GM12878 (cell line): ENCODE measurements at places on chromosomes 2 and 18.

DNA sequence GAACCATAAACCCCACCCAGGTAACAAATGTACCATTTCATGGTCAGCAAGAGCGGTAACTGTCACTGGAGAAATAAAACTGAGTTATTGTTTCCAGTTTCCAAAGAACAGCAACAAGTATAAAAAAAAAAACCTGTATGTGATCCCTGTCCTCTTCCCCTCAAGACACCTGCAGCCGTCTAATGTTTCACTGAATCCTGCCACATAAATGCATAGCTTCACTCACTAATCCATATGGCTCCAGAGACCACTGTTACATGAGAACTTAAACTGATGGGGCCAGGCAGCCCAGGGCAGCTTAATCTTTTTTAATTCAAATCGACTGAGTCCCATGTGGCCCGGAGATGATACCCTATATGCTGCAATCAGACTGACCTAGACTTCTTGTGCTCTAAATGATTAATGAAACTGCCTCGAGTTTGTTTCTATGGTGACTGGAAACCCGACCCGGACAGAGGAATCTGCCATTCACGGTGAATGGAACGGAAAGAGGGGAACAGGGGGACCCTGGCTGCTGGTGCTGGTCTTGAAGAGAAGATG is 60.9 kb upstream of the SIX2 start:
- no peak for DNase-seq

DNA sequence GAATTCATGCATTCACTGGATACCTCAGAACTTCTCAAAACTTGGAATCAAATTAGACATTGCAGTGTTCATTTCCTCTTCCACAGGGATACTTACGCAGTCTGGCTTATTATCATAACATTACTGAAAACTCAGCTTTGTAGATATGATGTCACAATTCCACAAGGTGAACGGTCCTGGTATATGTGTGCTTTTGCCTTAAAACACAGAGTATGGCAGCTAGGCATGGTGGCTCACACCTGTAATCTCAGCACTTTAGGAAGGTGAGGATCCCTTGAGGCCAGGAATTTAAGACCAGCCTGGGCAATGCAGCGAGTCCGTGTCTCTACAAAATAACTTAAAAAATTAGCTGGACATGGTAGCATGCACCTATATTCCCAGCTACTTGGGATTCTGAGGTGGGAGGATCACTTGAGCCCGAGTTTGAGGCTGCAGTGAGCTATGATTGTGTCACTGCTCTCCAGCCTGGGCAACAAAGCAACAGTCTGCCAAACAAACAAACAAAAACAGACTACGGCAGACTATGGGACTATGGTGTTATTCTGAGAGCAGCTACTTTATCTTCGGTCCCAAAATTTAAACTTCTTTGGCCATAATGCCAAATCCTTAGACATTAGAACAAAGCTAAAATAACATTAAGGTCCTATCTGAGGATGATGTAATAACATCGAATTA is 1191.9 kb upstream of the SLC39A10 start:
- no peak for DNase-seq

DNA sequence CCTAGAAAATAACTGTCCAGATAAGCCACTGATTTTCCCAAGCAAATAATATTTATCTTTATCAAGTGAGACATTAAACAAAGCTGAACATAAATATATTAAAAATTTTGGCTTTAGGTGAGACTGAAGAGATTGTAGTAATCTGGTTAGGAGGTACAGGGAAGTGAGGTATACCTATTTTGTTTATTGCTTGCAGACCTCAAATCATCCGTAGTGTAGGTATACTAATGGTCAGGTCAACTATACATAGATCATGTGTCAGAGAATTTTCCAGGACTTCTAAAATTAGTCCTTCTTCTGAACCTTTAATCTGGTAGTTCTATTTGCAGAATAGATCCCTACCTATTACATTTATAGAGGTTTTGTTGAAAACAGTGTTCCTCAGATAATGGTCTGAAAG is 41.5 kb downstream of the SP140 start:
- DNase-seq: no peak

GRCh38 chr2:174535757-174536703 is 49.2 kb upstream of the GPR155 start:
- DNase-seq: no peak

- DNase-seq: no peak
Measured at GRCh38 chr2:60499651-60500265, 53.7 kb downstream of the BCL11A start.

- DNase-seq: no peak
Measured at GRCh38 chr2:190846746-190847145, 33.9 kb upstream of the GLS start.

DNA sequence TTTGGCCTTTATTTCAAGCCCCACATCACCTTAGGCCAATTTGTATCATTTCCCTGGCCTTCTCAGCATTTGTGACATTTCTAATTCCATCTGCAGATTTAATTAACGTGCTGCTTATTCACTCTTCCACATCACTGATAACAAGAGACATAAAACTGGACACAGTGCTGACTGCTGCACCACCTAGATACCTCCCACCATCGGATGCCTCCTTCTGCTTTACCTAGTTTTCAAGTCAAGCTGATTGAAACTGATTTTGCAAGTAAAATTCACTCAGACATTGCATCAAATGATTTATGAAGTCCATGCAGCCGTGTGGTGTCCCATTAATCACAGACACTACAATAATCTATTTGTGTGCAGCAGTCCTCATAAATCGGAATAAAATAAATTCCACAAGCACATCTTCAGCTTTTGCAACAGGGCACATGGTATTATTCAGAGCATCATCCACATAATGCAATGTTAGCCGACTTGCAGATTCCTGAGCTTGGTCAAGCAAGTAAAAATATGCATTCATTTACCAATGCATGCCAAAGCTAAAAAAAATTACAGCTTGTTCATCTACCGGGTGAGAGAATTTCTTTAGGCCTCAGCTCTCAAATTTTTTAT is 15.9 kb upstream of the CRIM1 start:
- DNase-seq: no peak

GRCh38 chr18:63264871-63265270 is 54.7 kb downstream of the BCL2 start:
- no peak for DNase-seq

DNA sequence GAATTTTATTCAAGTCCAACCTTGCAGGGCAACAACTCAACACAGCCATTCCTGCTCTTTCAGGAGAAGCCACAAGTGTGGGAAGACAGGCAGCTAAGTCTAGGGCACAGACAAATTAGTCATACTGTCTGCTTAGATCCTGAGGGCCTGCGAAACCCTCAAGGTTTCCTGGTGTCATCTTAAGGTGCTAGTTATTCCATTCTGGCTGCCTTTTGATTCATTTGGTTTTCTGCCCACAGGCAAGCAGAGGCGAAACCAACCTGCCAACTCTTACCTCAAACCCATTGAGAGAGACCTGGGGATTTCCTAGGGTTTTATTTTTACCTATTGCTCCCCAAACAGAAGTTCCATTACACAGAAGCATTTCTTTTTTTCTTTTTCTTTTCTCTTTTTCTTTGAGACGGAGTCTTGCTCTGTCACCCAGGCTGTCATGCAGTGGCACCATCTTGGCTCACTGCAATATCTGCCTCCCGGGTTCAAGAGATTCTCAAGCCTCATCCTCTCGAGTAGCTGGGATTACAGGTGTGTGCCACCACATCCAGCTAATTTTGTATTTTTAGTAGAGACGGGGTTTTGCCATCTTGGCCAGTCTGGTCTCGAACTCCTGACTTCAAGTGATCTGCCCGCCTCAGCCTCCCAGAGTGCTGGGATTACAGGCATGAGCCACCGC is 23.7 kb upstream of the SCYGR1 start:
- DNase-seq: peak; percentile 94

- no peak for DNase-seq
Measured at GRCh38 chr2:121071034-121071504, 213.9 kb downstream of the TFCP2L1 start.

GRCh38 chr2:231925303-231926179 is 655 bp downstream of the NPPC start:
- DNase-seq: no peak

- DNase-seq: no peak
Measured at GRCh38 chr18:3623769-3624545, 174.0 kb downstream of the TGIF1 start.

DNA sequence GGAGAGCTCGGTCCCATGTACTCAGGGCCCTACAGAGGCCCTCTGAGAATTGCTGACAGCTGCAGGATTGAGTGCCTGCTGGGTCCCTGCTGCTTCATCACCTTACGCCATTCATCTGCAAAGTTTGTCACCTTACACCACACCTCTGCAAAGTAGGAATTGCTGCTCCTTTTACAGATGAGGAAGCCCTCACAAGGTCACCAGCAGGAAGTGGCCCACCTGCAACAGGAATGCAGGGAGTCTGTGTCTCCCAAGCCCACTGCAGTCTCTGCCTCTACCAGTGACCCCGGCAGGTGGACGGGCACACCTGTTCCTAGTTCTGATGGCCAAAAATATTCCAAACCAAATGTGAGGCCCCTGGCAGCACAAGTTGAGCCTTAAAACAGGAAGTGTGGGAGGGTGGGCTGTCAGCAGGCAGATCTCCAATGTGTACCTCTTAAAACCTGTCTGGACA is 441.4 kb downstream of the NBAS start:
- DNase-seq: no peak

DNA sequence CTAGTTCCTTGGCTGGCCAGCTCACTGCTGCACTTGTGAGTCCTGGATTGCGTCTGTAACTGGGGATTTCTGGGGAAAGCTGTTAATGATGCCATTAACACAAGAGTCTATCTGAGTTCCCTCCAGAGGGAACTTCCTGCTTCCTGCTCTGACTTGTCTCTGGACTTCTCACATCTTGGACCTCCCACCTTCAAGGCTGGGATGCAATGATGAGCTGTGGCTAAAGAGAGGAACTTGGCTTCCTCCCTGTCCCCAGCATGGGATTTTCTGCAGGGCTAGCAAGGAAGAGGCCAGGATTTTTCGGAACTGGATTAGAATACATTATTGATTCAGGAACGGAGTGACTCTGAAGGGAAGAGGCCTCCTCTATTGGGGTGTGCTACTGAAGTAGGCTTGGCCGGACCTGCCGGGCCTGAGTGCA is 155.5 kb downstream of the CLIP4 start:
- no peak for DNase-seq

DNA sequence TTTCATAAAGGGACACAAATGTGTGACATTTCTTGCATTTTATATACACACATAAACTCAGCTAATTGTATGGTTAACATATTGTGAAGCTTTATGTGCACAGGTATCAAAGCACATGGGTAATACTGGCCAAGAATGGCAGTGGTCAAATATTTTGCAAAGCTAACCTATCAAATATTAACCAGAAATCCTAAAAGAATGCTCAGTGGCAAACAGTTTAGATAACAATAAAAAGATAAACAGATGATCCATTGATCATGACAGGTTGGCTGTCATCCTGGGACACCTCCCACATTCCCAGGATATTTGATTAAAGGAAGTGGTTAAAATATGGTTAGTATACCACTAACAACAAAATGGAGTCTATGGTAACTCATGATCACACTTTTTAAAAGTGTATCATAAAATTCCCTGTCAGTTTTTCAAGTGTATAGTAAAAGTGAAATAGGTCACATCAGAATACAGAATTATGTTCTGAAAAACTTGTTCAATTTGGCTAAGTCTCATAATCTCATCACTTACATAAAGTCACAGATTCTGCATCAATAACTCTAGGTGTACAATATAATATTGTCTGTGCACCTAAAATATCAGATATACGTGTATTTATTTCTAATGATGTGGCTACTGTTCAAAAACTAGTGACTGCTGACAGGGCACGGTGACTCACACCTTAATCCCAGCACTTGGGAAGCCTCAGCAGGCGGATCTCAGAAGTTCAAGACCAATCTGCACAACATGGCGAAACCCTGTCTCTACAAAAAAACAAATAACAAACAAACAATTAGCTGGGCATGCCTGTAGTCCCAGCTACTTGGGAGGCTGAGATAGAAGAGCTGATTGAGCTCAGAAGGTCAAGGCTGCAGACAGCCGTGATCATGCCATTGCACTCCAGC is 48.9 kb downstream of the CDH2 start:
- DNase-seq: no peak

DNA sequence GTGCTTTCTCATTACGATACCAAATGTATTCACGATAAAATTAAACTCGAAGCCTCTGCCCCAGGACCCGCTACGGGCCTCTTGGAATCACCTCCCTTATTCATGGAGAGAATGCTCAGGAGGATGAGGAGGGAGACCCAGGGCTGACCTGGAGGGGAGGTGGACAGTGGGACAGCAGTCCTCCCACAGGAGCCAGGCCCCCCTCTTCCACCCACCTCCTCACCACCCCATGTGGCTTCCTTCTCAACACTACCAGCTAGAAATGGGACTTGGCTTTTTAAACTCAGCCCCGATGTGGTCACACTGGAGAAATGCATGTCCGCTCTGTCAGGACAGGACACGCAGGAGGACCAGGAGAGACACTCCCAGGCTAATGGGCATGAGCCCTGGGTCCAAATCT is 147.9 kb upstream of the ID2 start:
- no peak for DNase-seq

DNA sequence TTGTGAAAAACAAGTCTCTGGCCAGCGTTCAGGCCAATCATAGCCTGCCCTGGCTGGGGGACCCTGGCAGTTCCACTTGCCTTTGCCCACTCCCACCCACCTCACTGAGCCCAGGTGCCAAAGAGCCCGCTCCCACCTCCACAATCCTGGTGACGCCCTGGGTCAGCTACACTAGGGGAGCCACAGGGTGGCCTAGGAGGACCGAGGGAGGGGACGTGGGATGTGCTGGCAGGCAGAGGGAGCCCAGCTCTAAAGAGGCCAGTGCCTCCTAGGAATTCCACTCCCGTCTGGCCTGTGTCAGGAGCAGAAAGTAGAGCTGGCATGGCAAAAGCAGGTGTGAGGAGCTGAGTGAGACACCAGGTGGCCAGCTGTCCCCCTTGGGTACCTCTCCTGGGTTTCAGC is 49.3 kb downstream of the TNS1 start:
- DNase-seq: no peak

DNA sequence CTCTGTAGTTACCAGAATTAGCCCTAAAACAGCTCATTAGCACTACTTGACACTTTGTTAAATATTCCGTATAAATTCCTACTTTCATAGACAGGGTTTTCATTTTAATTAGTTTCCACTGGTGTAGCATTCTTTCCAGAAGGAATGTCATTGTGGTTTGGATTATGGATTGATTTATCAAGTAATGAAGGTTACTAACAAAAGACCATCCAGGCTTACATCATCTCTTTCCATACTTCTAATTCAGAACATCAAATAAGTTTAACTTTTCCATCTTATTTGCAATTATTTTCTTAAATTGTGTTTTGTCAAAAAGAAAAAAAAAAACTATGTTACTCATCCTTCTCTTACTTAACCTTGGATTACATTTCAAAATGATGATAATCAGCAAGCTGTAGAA is 231.8 kb upstream of the SPOPL start:
- DNase-seq: no peak

- DNase-seq: no peak
Measured at GRCh38 chr2:174680221-174680620, 82.6 kb upstream of the WIPF1 start.

DNA sequence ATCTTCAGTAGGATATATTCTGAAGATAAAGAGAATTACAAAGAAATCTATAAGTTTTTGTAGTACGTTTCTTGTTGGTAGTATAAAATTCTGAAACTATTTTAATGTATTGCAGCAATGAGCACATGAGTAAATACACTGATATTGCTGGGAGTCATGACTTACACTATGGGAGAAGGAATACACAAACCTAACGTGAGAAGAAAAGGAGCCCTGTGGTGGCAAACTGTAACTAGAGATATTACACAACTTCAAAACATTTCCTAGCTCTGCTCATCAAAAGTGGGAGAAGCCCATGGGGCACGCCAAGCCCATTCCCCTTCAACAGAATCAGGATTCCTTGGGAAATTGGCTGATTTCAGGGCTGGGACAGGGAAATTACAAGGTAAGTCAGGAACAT is 20.5 kb downstream of the SPIRE1 start:
- no peak for DNase-seq
